Right renal cortex interstitium (tissue), 3 donors: ENCODE measurements at places on chromosomes 5 and 9. TPM values are rescaled to one million over a fixed set of nuclear protein-coding genes. Genes with fewer than 3 reads are reported as not detected.

GLDC gene
- polyA plus RNA-seq: 22.2 TPM

ZNF782 gene
- polyA plus RNA-seq: 6.9 TPM

PFN3 gene
- polyA plus RNA-seq: 0.72 TPM

CCNI2 gene
- polyA plus RNA-seq: 4.2 TPM

TXNDC8 gene
- polyA plus RNA-seq: not detected

DNAJC18 gene
- polyA plus RNA-seq: 32.5 TPM

POLR3G gene
- 2.9 TPM for polyA plus RNA-seq

PAPPA gene
- polyA plus RNA-seq: 4.2 TPM

LAMC3 gene
- 18.1 TPM for polyA plus RNA-seq

NPR2 gene
- polyA plus RNA-seq: 29.5 TPM

ARAP3 gene
- 17.1 TPM for polyA plus RNA-seq

LCN15 gene
- polyA plus RNA-seq: not detected

FCN1 gene
- polyA plus RNA-seq: 3.2 TPM

DNA sequence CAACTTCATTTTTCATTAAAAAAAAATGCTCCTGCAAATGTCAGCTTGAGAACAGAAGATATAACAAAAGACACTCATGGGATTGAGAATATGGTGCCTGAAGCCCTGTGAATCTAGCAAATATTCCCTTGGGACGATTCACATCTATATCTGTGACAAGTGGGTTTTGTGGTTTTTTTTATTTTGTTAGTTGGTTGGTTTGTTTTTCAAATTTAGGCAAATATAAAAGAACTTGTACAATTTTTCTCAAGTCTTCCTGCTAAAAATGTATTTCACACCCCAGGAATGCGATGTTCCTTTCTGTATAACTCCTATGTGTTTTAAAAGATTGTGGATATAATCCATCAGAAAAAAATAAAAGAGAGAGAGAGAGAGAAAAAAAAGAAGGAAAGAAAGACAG, 1061.8 kb upstream of the ARRDC3 start:
- no peak for DNase-seq

DNA sequence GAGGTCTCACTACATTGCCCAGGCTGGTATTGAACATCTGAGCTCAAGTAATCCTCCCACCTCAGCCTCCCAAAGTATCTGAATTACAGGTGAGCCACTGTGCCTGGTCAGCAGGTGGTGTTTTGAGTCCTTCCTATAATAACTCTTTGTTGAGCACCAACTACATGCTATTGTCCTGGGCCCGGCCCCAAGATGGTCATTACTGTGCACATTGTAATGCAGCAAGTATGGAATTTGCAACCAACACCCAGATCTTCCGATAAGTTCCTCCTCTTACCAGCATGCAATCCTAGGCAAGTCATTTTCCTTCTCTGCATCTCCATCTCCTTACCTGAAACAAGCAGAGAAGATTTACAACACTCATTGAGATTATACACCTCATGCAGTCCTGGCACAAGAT, 510.3 kb upstream of the KLF4 start:
- DNase-seq: no peak

- DNase-seq: no peak
These were observed 68.7 kb downstream of the RAB24 start for GRCh38 chr5:177234841-177235240.

GRCh38 chr9:87644659-87645058, 81.3 kb upstream of the CTSL start:
- DNase-seq: no peak

- DNase-seq: no peak
These were observed 19.9 kb downstream of the UGT3A1 start for GRCh38 chr5:35971186-35971877.

GRCh38 chr9:22050924-22051323, 41.8 kb upstream of the CDKN2B start:
- DNase-seq: no peak

GRCh38 chr5:79346420-79346824, 110.5 kb downstream of the JMY start:
- DNase-seq: no peak

DNA sequence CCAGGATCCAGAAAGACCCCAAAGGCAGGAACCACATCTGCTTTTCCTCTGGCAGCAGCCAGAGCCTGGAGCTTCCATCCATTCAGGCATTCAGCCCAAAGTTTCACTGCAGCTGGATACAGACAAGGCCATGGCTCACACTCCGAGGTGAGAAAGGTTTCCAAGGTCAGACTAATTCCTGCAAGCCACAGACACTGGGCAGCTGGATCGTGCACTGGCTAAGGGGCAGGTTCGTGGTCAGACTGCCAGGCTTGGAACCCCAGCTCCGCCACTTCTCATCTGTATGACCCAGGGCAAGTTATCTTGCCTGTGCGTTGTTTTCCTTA, 36.9 kb downstream of the SPOCK1 start:
- DNase-seq: no peak

- DNase-seq: no peak
These were observed 12.9 kb downstream of the FNIP1 start for GRCh38 chr5:131783874-131784273.

DNA sequence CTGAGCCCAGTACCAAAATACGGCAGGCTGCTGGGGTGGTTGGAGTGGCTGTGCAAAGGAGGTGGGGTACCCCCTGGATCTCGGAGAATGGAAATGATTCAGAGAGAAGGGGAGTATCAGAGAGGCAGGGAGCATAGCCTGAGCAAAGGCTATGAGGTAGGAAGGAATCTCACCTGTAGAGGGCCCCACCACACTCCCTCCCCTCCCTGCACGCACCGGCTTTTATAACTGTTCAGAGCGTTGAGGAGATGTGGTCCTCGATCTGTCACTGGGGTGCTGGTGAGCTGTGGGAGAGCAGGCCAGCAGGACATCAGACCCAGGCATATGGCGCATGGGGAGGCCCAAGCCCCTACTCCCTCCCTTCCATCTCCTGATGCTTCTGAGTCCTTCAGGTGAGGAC, 13.2 kb downstream of the PHF19 start:
- no peak for DNase-seq

DNA sequence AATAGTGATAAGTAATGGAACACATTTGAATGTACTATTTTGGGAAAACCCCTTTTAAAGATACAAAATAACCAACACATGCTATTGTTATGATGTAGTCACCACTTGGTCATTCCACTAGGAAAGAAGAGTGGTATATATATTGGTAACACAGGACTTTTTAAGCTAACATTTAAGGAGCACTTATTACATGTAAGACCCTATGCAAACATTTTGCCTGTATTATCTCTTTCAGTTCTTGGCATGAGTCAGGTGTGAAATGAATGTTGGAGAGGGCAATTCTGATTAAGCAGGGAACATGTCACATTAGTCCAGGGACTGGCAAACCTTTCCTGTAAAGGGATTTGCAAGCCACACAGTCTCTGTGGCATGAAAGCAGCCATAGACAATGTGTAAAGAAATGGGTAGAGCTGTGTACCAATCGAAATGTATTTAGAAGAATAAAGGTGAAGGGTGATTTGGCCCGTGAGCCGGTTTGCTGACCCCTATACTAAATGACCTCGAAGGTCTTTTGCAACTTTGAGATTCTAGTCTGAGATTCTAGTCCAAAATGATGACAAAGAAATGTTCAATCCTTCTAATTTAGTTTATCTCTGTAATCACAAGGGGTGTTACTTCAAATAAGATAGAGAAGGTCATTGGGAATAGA, 15.3 kb downstream of the ABLIM3 start:
- DNase-seq: no peak

DNA sequence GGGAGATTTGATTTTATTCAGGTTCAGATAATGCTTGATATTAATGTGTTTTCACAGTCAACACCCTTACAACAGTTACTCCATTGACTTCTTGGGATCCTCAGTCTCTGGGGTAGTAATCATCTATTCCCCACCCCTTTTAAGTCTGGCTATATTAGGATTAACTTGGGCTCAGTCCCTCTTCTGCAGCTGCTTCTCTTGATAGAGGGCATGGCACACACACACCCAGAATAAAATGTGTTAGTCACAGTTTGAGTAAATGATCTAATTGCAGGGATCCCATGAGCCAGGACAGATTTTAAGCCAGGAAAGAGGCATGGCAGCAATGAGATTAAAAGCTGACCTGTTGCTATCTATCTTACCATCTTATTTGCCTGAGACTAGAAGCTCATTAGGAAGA, 53.7 kb upstream of the VLDLR start:
- no peak for DNase-seq

- no peak for DNase-seq
These were observed 416.3 kb upstream of the ZNF608 start for GRCh38 chr5:125162714-125163113.

GRCh38 chr5:139658928-139659667, 10.9 kb downstream of the CXXC5 start:
- DNase-seq: no peak

- no peak for DNase-seq
These were observed 58.3 kb downstream of the CYFIP2 start for GRCh38 chr5:157324237-157324636.

GRCh38 chr5:53364061-53364460, 116.4 kb upstream of the FST start:
- no peak for DNase-seq

DNA sequence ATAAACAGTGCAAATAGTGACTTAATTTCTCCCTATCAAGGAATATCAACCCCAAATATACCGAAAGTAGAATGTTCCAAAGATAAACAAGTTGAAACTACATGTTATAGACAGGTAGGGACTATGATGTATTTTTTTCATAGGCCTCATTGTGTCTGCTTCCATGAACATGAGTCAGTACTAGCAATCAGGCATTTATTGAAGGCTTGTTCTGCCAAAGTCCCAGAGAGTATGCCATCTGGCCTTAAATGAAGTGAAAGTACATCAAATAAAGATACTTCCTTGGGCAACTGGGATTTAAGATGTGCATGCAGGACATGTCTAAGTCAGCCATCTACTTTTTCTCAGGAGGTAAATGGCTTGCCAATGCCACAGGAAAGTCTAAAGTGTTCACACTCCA, 6.5 kb downstream of the GHR start:
- DNase-seq: no peak

GRCh38 chr9:83185488-83186154, 122.7 kb upstream of the RASEF start:
- no peak for DNase-seq

GRCh38 chr5:38666668-38667498, 110.4 kb upstream of the LIFR start:
- DNase-seq: no peak

DNA sequence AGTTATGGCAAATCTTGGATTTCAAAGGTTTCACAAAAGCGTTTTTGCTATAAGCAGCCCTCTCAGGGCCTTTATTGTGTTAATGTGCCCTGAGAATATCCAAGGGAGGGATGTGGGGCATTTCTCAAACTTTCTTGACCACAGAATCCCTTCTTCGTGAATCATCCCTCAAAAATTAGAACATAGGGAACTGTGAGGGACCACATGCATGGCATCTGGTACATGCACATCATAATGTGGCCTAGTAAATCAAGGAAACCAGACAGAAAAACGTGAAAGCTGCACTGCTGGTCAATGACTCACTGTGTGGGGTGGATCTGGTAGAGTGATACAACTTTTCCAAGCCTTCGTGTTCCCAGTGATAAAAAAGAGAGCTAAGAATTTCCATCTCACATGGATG, 22.4 kb downstream of the DDX31 start:
- DNase-seq: no peak

GRCh38 chr9:121269642-121270254, 1.8 kb downstream of the GSN start:
- DNase-seq: no peak

DNA sequence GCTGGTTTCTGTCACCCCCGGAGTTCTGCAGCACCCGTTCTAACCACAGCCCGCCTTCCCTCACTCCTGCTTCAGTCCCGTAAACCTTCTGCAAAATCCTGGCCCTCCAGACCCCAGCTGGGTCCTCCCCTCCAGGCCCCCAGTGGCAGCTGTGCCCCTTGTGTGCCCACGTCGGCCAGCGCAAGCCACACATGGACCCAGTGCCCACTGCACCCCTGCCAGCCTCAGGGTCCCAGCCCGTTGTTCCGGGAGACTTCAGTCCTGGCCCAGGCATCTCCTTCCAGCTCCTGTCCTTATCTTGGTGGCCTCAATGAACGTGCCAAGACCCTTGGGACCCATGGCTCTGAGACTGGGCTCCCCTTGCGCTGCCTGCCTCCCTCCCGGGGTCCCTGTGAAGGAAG, 43.2 kb downstream of the EXD3 start:
- no peak for DNase-seq
